Activated effector memory CD4-positive, alpha-beta T cell treated with Interleukin-2 at 50 U/mL for 16 hours (primary cell): ENCODE measurements at places on chromosomes 12 and 14.

GRCh38 chr14:49619730-49620129 is 696 bp downstream of the RPL36AL start:
- DNase-seq, result no peak

- DNase-seq, result no peak
Observed at GRCh38 chr12:2877953-2878732, 1.1 kb downstream of the RHNO1 start.

GRCh38 chr12:19964549-19964948 is 403.8 kb upstream of the PDE3A start:
- DNase-seq, result no peak

DNA sequence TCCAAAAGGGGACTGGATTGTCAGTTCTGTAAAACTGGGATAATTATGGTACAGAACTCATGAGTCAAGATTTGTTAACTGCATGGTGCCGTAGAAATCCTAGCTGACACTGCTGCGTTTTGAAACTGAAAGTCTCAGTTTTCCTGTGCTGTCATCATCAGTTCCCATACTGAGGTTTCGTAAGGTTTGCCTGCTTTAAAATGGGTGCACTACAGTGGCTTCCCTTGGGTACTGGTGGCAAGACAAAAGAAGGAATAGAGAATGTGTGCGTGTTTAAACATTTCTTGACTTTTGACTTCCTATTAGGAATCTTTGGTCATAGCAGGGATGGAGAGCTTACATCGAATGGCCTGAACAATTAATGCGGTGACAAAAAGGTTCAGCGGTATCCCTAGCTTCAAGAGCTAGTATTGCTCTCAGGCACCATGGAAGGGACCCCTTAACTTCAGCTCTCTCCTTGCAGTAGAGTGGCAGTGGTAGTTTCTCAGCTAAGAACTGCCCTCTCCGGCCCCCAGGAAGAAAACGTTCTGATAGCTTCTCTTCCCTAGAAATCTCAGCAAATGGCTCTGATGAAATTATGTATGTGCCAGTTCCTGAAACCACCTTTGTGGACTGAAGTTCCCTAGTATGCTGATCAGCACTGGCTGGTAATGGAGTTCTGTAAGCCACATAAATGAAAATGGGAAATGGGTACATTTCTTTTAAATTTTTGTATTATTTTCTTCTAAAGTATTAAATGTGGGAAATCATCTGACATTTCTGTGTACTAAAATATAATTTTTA is 28.9 kb downstream of the ANO6 start:
- no peak for DNase-seq

DNA sequence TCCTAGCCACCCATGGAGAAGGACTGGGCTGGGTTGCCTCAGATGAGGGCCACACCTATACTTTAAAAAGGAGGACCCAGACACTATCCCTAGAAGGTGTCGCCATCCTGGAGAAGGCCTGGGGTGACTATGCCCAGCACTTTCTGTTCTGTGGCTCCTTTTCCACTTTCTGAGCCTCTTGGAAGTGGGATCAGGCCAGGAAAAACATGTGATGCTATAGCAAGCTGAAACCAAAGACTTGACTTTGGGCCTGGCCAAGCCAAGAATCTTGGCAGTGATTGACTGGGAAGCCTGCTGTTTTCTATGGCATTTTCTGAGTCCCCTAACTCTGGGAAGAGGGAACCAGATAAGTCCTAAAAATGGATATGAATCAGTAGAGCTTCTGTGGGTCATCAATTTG is 332.3 kb downstream of the ZFP36L1 start:
- no peak for DNase-seq

DNA sequence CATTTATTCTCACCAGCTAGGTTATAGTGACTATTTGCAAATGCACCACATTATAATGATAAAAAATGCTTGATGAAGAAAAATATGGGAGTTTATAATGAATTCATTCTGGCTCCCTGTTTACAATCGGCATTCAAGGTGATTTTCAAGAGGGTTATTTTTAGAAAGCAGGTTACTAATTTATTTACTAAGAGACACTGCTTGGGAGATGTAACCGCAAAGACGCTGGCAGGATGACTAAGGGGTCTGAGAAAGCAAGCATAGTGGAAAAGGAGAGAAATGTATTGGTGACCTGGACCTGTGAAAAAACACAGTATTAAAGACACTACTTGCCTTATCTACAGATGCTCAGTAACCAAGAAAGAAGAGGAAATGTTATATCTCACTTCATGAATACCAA is 13.3 kb upstream of the PITPNM2 start:
- no peak for DNase-seq

DNA sequence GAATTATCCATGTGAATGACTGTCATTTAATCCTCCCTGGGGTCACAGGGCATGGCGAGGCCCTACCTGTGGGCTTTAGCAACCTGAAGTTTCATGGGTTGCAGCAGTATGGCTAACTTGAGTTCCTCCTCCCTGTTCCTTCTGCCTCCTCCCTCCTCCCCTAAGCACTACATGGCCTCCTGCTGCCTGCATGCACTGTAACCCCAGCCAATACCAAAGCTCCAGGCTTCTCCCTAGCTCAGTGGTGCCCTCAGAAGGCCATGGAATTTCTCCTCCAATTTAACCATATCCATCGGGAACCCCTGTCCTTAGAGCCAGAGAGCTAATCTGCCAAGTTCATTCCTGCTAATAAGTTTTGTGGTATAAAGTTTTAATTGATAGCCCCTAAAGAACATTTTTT is 95.1 kb downstream of the NT5DC3 start:
- no peak for DNase-seq

DNA sequence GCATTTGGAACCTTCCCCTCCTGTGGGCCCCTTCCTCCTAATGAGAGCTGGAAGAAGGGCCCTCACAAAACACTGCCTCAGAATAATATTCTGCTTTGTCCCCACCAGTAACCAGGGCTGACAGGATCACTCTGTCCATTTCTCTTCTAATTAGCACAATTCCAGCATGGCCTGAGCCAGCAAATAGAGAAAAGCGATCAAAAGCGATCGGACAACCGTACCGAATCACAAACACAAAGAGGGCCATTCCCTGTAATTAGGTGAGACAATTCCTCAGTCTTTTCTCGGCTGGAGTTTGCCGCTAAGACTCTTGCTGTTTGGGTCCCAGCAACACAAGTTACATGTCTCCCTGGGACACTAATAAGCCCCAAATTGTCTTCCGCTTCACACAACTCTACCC is 35.6 kb upstream of the VSX2 start:
- no peak for DNase-seq

- DNase-seq, result no peak
Observed at GRCh38 chr12:6553051-6553868, 2.6 kb downstream of the IFFO1 start.

GRCh38 chr12:103138538-103138937 is 181.1 kb downstream of the ASCL1 start:
- DNase-seq, result no peak

- DNase-seq, result no peak
Observed at GRCh38 chr12:103373088-103373523, 122.7 kb downstream of the C12orf42 start.

GRCh38 chr14:74979029-74979428 is 23.6 kb upstream of the PGF start:
- DNase-seq, result no peak

GRCh38 chr12:128316078-128316477 is 49.1 kb downstream of the TMEM132C start:
- DNase-seq, result no peak

DNA sequence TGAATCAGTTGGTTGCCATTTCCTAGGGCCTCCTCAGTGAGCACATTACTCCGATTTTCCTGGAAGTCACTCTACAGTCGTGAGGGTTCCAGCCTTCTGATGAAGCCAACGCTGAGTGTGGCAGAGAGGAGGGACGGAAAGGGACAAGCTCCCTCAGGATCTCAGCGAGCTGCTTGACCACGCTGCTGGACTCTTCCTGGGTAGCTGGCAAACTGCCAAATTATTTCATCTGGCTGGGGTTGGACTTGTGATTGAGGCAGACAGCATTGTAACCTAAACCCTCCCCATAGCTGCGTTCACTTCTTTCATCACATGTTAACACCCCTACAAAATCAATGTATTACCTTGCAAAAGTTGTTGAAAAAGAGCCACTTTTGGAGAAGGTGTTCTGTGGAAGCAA is 69.6 kb upstream of the CHST11 start:
- no peak for DNase-seq

DNA sequence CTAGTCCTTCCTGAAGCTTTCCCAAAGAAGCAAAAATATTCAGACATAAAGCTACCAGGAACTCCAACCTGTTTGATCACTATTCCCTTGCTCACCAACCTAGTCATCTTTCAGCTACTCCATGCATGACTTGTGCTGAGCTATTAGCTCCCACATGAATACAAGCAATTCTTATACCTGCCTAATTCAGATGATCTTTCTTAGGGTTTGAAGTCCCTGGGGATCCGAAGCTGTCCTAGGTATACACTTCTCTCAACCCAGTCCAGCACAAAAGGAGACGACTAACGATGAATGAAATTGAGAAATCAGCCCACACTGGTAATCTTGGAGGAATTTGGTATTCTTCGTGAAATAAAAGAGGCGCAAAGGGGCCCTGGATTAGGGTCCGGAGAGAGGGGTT is 631 bp upstream of the PTGR2 start:
- DNase-seq, result no peak

- no peak for DNase-seq
Observed at GRCh38 chr12:55797068-55797467, 20.5 kb downstream of the SARNP start.

DNA sequence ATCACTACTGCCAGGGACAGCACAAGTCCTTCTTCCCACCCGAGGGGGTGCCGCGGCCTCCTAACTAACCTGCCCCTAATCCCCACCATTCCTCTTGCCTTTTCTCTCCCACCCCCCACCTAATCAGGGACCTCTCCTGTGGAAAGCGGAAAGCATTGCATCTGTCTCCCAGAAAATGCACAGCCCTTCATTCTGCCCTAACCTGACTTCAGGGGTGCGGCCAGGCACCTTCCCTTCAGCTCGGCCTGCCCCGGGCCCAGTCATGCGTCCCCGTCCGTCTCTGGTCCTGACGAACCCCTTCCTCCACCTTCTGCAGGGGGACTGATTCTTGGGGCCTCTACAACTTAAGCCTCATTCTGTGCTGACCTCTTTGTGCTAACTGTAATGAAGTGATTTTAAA is 43.9 kb upstream of the TRAF3 start:
- DNase-seq, result no peak

DNA sequence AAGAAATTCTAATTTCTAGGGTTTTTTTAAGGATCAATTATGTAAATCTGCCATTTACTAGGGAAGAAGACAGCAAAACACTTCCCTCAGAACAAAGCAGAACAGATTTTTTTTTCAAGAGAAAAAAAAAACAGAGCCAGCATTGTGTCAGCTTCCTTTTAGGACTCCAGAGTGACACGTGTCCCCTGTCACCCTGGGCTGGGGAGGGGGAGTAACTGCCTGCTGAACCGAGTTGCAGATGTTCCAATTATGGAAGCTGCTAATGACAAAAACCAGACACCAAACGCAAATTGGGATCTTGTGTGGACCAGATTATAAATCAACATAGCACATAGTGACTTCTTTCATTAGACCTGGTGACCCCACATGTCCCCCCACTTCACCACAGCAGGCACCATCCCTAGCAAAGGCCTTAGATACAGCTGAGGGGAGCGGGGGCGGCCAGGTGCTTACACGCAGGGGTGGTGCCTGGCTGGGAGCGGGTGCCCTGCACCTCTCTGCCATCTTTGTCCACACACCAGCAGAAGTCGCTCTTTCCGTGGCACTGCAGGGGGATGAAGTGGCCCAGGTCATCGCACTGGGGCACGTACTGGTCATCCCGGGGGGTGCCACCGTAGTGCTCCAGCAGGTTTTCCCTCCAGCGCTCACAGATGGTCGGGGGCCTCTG is 25.4 kb downstream of the RTRAF start:
- no peak for DNase-seq

- no peak for DNase-seq
Observed at GRCh38 chr14:99971941-99972747, 93.1 kb upstream of the EVL start.

DNA sequence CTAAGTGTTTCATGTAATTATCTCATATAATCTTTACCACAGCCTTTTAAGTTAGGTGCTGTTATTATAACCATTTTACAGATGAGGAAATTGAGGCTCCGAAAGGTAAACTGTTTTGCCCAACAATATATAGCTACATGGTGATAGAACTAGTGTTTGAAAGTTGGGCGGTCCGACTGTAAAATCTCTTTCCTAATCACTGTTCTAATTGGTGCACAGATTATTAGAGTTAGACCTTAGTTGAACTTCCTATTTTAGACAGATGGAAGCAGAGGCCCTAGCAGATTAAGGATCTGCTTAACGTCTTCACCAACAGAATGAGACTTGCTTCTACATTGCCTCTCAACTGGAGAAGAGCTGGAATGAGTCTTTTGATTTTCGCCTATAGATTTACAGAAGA is 30.0 kb upstream of the DUSP6 start:
- DNase-seq, result no peak

DNA sequence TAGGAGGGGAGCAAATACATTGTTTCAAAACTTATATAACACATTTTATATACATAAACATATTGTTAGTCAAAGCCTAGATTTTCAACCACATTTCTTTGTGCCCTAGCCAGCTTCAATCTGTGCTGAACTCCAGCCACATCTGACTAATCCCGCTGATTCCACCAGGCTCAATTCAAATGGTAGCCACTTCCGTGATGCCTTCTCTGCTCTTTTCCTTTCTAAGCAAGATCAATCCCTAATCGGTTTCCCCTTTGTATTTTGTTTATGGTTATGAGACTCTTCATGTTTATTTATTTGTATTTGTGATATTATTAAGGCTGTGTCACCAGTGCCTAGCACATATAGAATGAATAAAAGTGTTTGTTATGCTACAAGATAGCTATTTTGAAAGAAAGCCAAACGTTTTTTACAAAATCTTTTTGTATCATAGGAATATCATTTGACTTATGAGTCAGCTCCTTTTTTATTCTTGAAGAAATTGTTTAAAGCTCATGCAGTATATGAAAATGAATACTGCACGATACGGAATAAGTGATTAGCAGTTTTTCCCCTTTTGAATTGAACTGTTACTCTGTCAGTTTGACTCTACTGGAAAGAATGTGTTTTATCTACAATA is 110.2 kb downstream of the PLEKHA5 start:
- DNase-seq, result no peak

DNA sequence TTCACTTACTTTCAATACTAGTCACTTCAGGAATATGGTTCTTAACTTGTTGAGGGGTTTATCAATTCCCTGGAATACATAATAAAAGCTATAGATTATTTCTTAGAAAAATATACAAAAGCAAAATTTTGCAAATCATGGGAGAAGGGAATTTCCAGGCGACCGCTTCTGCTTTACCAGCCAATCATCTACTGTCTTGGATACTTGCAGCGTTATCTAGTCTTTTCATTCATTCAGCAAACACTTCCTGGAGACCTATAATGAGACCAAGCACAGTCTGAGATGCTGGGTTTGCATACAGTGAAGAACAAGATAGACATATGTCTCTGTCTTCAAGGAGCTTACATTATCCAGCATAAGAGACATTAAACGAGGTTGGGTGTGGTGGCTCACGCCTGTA is 1.5 kb upstream of the MRPL42 start:
- DNase-seq, result no peak

GRCh38 chr12:101087920-101088319 is 122.1 kb downstream of the SLC5A8 start:
- no peak for DNase-seq
